ENCODE measurements at places on chromosomes 13 and 19.

DNA sequence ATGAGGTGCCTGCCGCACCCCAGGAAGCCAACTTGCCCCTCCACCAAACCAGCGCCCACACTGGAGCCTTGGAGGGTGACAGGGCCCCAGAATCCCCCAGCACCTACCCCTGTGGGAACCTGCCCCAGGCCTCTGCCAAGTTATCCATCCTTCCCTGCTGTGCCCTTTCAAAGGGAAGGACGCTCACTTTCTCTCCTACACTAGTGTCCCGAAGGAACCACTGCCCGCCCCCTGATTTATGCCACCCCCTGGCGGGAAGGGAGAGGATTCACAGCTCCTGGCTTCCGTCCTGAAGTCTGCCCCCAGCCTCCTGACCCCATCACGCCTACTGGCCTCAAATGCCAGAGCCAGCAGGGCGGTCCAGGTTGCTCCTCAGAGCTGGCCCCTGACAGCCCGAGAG, 1.4 kb downstream of the EVI5L start:
- no peak for DNase-seq

GRCh38 chr13:74687442-74688182, 553.4 kb upstream of the KLF12 start:
- no peak for DNase-seq

DNA sequence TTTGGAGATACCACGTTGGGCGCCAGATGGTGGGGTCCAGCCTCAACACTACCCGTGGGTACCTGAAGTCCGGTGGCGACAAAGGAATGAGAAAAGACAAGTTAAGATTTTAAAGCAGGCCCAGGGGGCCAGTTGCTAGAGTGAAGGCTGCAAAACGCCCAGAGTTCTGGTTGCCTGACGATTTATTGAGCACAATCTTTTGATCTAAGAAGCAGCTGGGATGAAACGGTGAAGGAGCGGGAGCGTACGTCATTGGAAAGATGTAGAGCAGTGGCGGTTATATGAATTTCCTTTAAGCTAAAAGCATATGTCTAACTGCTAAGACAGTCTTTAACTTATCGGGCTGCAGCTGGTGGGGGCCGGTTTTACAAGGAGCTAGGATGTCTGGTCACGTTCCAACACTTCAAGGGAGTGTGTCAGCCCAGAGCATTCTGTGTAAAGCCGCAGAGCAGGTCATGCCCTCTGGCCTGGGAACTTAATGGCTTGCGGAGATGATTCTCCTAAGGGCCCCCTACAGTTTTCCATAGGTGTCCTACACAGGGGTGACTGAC, 28.9 kb upstream of the EVI5L start:
- no peak for DNase-seq

DNA sequence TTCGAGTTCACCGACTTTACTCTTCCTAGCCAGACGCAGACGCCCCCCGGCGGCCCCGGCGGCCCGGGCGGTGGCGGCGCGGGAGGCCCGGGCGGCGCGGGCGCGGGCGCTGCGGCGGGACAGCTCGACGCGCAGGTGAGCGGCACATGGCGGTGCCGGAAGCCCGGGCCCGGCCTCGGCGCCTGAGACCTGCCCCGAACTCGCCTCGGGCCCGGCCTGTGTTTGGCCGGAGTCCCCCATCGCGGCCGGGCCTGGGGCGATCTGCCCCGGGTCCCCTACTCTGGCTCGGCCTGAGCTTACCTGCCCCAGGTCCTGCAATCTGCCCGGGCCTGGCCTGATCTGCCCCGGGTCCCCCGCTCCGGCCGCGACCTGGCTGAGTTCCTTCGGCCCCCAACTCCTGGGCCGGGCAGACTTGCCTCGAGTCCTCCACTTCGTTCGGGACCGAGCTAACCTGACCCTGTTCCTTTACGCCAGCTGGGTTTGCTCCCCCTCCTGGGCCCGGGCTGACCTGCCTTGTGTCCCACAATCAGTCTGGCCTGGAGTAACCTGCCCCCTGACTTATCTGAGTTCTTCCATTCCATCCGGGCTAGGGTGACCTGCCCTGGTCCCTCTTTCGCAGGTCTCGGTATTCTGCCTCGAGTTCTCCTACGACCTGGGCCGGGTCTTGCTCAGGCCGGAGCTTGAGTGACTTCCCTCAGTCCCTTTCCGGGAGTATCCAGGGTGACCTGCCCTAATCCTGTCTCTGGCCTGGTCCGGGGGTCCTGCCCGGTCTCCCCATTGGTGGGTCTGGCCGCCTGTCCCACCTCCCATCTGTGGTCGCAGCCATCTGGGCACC, 764 bp downstream of the UPF1 start:
- peak; percentile 77 for DNase-seq

DNA sequence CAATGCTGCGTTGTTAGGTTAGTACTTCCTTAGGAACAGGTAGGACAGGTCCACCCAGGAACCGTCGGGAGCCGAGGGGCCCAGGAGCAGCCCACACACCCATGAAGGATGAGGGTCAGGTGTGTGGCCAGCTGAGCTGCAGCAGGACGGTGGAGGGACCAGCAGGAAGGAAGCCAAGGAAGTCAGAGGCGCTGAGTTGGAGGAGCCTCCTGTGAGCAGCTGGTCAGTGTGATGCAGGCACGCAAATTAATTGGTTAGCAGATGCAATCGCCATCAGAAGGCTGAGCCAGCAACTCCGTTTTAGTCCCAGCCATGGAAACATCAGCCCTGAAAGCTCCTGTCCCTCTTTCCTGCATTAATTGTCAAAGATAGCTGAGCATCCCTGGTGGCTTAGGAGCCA, 114.9 kb upstream of the SOX1 start:
- DNase-seq, result no peak

- DNase-seq, result no peak
Observed at GRCh38 chr19:10863107-10863717, 8.1 kb upstream of the CARM1 start.

DNA sequence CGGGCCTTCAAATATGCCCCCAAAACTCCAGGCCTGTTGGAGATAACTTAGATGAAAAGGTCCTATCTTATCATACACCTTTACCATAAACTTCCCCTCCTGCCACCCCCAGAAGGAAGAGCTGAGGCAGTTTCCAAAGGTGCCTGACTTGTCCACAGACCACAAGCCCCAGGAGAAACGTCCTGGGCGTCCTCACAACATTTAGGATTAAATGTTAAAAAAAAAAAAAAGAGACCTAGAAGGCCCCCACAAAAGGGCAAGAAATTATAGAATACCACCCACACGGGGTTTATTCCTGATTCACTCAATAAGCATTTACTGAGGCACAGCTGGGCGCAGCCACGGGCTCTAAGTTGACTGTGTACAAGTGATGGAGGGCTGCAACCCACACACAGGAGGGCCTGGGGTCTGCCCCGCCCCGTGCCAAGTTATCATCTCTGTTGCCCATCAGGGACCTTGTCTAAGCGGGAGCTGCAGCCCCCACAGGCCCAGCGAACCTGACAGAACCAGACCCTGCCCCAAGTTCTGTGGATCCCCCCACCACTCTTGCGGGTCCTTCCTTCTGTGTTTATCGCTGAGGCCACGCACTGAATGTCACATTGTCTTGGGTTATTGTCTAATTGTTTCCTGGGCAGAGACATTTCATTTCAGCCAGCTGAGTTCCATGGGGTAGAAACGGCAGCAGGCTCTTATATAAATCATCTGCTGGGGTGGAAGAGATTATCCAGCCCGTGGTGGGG, 83.0 kb upstream of the TM9SF2 start:
- DNase-seq, result no peak
